ENCODE measurements at places on chromosomes 1 and 21.

DNA sequence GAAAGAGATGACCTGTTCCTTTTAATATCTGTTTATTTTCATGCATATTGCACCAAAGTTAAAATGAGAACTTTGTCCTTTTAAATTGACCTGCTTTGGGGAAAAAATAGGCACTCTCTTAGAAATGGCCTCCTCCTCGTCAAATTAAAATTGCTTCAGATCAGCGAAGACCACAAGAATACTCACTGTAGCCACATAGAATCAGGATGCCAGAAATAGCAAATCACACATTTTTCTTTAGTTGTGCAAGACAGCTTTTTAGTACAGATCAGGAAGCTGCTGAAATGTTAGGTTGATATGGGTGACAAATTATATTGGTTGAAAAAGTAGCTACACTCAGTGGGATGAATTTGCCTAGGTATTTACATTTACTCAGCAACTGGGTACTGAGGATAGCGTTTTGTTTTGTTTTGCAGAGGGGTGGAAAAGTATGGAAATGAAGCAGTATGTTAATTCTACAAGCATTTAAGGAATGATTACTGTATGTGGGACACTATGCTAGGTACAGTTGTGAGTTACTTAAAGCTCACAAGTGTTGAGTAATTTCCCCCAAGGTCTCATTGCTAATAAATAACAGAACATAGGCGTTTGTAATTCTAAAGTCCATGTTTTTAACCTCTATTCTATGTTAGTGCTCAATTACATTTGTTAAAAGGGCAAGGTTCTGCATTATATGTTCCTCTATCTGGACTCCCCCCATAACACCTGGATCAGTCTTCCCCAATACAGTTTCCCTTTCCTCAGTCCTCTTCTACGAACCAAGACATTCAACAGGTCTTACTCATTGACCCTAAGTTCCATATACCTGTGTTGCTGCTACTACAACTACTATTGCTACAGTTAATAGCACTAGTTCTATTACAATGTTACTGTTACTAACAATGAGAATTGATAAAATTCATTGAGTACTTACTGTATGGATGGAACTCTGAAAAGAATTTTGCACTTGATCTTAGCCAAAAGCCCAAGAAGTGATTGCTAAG, 99.4 kb upstream of the S1PR1 start:
- DNase-seq, result no peak

GRCh38 chr1:171152549-171152948, 32.6 kb upstream of the FMO2 start:
- DNase-seq, result no peak

- no peak for DNase-seq
Measured at GRCh38 chr1:212507369-212507768, 74.6 kb downstream of the NENF start.

DNA sequence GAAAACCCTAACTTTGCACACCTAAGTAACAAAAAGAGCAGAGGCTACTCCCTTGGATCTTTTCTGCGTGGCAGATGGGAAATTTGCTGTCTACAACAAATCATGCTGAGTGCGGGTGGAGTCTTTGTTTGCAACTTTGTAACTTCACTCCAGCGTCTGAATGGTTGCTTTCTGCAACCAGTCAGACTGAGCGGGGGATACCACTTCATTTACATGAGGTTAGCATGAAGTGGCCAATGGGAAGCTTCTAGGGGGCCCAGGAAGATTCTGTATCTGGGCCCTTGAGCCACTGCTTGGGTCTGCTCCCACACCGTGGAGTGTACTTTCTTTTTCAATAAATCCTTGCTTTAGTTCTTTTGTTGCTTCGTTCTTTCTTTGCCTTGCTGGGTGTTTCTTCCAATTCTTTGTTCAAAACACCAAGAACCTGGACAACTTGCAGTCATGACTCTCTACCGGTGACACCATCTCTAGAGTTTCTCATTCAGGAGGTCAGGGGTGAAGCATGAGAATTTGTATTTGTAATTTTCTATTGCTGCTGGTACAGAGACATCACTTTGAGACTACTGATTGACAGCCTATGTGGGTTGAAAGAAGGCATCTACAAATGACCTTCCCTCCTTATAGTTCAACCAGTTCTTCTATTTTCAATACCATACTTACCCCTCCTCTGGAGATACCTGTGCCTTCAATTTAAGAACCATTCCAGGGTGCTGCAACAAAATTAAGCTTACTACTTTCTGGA, 55.8 kb upstream of the RC3H1 start:
- no peak for DNase-seq

DNA sequence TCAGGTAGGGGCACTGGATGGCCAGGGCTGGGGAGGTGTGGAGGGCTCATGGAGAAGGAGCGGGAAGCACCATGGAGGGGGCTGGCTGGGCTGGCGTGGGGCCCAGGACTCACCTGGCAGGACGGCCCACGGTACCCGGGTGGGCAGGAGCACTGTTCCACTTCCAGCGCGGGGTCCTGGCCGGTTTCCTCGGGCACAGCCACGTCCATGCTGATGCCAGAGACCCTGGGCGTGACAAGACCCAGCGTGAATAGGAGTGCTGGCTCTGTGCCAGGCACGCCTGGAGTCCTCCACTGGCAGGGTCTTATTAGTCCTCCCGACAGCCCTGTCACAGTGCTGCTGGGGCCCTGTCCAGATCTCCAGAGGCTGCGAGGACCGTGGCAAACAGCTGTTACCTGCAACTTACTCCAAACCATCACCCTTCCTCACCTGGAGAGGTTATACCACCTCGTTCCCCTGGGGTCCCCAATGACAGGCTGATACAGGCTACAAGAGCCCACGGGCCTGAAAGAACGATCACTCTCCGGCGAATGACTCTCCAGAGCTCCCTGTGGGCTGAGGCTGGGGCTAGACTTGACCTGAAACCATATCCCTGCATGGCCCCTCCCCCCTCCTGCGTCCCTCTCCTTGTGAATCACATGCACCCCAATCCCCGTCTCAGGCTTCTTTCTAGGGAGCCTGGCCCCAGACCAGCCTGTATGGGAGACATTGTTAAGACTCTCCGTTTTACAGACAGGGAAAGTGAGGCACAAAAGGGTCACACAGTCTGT, 62.1 kb downstream of the HSPG2 start:
- no peak for DNase-seq

- no peak for DNase-seq
Measured at GRCh38 chr1:26827663-26828062, 1.2 kb downstream of the ZDHHC18 start.

DNA sequence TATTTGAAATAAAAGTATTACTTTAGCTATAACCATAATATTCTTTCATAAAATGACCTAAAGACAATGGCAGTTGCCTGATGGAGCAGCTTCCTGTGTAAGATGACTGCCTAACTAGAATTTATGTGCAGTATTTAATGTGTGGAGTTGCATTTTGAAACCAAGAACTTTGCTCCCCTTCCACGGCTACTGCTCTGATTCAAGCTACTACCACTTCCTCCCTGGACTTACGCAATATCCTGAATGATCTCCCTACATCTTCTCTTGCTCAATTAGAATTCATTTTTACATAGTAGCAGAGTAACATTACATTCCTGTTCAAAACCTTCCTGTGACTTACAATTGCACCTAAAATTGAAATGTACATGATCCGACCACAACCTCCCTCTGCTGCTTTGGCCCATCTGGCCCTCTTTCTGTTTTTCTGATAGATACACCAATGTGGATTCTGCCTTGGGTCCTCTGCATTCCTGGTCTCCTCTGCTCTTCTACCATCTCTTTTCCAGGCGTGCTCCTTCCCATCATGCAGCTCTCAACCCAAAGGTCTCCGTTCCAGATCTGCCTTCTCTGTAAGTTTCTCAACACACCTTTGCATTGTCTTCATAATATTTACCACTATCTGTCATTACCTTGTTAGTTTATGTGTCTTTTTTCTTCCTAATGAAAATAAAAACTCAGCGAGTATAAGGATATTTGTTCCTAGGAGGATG, 47.4 kb upstream of the USP25 start:
- DNase-seq, result no peak

DNA sequence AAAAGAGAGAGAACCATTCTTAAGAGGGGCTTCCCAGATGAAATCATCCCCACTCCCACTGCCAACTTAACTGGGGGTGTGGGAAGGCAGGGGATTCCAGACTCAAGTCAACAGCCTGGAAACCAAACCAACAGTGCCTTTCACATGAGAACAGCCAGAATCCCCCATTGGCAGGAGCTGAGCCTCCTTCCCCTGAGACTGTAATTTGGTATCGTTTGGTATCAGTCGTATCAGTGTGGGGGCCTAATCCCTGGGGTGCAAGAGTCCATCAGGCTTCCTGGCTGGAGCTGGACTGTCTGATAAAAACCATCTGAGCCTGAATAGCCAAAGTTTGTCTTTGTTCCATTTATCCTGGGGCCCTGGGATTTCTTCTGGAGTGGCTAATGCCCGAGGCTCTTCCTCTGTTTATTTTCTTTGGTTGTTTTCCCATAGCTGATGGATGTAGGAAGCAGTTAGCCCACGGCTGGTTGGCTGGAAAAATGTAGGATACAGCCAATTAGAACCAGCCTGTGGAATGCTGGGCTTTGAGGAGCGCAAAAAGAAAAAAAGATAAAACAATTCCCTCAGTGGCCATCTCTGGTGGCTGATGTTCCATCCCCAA, 84.6 kb downstream of the LAMC2 start:
- no peak for DNase-seq

DNA sequence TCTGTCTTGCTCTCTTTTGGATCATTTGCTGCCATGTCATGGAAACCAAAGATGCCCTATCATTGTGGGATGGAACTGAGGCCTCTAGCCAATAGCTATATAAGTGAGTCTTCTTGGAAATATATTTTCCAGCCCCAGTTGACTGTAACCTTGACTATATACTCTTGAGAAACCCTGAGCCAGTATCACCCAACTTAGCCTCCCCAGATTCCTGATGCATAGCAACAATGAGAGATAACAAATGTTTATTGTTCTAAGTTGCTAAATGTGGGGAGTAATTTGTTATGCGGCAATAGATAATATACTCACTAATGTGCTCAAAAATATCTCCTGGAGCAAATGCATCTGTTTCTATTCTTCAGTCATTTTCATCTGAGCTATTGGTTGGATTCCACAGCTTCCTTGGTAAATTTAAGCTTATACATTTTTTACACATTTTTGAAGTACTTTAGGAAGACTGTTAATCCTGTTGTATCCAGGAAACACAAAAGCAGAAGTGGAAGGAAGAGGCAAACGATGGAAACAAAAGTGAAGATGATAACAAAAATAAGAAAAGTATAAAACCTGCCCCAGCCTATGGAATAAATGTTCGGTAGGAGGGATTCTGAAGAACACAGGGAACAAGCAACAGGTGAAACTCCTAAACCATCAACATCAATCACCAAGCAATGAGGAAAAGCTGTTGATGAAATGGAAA, 6.3 kb upstream of the SRRM1 start:
- no peak for DNase-seq

DNA sequence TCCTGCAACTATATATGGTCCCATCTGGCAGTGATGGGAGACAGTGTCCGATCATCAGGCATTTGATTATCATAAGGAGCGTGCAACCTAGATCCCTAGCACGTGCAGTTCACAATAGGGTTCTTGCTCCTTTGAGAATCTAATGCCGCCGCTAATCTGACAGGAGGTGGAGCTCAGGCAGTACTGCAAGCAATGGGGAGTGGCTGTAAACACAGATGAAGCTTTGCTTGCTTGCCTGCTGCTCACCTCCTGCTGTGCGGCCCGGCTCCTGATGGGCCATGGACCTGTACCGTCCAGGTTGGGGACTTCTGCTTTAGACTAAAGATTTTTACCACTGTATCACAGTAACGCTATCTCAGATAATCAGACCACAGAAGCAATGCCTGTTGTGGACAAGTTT, 63.8 kb downstream of the TGFB2 start:
- no peak for DNase-seq

DNA sequence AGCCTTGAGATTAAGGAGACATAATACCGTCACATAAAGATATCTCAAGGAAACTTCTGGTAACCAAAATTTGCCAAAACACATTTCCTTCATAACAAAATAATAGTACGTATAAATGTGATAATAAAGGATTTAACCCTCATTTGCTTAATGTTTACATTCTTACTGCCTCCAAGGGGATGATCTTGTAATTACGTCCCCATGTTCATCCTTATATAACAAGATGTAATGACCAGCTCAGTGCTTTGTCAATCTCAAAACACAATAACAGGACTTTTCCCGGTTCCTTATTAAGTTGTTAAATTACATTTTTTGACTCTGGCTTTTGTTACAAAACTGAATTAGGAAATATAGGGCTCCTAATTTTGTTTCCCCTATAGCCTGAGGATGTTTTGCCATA, 41.3 kb upstream of the UHMK1 start:
- no peak for DNase-seq

GRCh38 chr1:199404976-199405375, 622.5 kb upstream of the NR5A2 start:
- no peak for DNase-seq

GRCh38 chr1:27403931-27404330, 11.5 kb downstream of the GPR3 start:
- no peak for DNase-seq

- DNase-seq, result no peak
Measured at GRCh38 chr1:153395136-153395685, 4.3 kb upstream of the S100A8 start.

GRCh38 chr1:178066296-178066907, 27.5 kb upstream of the RASAL2 start:
- no peak for DNase-seq

GRCh38 chr1:118304722-118305359, 119.8 kb upstream of the SPAG17 start:
- no peak for DNase-seq

DNA sequence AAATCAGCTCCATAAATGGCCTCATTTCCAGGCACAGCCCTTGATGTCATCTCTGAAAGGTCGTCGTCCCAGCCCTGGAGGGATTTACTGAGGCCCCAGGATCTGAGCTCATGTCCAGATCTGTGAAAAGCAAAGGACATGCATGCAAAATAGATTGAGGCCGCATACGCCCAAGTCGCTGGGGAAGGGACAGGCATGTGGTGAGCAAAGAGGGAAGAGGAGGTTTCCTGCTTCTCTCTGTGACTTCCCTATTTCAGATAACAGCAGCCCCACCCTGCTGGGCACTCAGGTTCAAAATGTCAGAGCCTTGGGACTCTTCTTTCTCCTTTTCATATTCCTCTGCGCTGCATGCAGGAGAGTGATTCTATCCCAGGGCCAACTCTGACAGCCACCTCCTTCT, 197.2 kb downstream of the ADSS2 start:
- DNase-seq, result no peak

DNA sequence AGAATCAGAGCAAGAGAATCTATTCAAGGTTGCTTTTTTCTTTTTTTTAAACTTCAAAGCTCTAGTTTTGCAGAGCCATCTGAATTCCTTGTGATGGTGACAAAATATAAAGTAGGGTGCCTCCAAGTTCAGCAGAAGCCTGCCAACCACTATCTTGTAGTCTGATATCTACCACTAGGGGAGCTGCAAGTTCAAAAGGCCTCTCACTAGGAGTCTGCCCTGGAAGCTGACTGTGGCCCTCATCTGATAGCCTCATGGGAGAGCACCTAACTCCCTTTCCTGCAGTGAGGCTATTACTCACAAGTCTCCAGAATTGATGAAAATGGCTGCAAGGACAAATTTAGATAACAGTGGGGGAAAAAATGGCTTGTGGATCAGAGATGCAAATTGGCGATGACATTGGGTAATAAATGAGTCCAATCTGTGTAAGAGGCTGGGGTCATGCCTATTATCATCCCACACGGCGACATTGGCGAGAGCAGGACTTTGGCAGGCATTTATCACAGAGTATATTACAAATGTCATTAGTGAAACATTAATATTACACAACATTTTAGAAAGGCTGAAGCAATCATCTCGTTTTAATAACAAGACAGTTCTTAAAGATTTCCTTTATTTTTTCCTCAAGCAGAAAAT, 10.7 kb upstream of the ZP4 start:
- no peak for DNase-seq

- DNase-seq, result no peak
Measured at GRCh38 chr1:160841079-160841478, 21.6 kb downstream of the CD244 start.

Data from activated CD4-positive, alpha-beta T cell treated with anti-CD3 and anti-CD28 coated beads, Interleukin-2, amount 50 U/mL, for 24 hours (primary cell).